Stimulated activated CD8-positive, alpha-beta memory T cell treated with anti-CD3 and anti-CD28 coated beads, Interleukin-2, amount 100 ng/mL, for 1 hour (primary cell): ENCODE measurements at places on chromosomes 3 and 15.

GRCh38 chr15:44666210-44667038 lies 3.0 kb upstream of the SPG11 start:
- DNase-seq, result no peak

- no peak for DNase-seq
These were observed 246.0 kb upstream of the CBLB start for GRCh38 chr3:106114848-106115247.

GRCh38 chr15:77029166-77030047 lies 34.5 kb downstream of the PSTPIP1 start:
- DNase-seq, result no peak

GRCh38 chr3:153210146-153210545 lies 48.1 kb downstream of the RAP2B start:
- no peak for DNase-seq

- peak; percentile 26 for DNase-seq
These were observed 324.5 kb downstream of the TBL1XR1 start for GRCh38 chr3:176872771-176873209.

- DNase-seq, result no peak
These were observed 49.9 kb downstream of the IGSF11 start for GRCh38 chr3:118984699-118985098.

DNA sequence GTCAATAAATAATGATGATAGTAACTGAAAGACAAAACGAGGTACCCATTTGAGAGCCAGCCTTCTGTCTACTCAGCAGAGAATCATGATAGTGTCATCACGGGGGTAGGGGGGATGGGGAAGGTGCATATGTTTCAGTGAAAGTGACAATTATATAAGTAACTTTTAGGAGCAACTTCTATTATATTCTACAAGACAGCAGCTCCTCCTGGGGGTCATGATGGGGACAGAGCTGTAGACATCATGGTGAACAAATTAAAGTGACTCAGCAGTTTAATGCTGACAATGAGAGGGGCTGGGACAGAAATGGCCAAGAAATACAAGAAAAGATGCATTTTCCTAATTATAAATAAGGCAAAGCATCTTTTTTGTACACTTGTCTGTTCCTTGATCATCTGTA lies 11.8 kb downstream of the CAPN3 start:
- DNase-seq, result no peak

GRCh38 chr15:96735632-96736240 lies 405.2 kb downstream of the NR2F2 start:
- no peak for DNase-seq

- DNase-seq, result no peak
These were observed 74.7 kb downstream of the CRYBG3 start for GRCh38 chr3:97896547-97896946.

DNA sequence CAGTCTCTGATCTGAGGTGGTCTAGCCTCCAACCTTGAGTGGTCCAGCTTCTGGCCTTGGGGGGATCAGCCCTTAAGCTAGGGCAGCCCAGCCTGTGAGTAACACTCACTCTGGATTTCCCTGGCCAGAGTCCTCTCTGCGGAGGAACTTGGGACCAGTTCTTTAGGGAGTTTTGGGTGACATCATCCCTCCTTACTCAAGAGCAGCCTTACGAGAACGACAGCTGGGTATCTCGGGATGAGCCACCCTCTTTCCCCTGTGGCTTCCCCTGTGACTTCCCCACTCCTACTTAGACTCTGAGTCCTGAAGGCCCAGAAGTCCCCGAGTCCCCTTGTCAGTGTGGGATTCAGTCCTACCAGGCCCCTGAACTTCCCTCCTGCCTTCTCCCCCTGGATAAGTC lies 10.2 kb upstream of the PLXND1 start:
- no peak for DNase-seq

DNA sequence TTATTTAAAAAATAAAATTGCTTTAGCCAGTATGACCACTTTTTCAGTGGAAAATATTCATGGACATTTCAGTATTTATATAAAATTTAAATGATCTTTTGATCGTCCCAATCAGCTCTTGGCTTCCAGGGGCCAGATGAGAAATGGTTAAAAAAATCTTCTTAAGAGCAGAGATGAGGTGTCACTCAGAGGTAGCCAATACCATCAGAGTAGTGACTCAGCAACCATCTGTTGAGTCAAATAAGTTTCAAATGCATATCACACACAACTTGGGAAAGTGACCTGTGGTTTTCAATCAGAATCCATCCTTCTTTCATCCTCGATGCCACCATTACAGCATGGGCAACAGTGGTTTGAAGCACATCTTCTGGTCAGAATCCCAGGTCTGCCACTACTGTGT lies 958.8 kb upstream of the NR2F2 start:
- no peak for DNase-seq

DNA sequence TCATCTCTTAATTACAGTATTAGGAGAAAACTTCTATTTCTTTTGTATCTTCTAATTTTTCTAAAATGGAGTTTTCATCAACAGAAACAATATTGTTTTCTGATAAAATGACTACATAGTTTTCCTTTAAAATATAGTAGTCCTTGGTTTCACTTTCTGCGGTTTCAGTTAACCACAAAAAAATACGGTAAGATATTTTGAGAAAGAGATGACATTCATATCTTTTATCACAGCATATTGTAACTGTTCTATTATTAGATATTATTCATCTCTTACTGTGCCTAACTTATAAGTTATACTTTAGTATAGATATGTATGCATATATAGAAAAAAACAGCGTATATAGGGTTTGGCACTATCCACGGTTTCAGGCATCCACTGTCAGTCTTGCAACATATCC lies 2.3 kb downstream of the B4GALT4 start:
- no peak for DNase-seq

GRCh38 chr15:36449084-36449661 lies 130.3 kb upstream of the CDIN1 start:
- no peak for DNase-seq

GRCh38 chr3:78926523-78926922 lies 841.3 kb downstream of the ROBO1 start:
- DNase-seq, result no peak

DNA sequence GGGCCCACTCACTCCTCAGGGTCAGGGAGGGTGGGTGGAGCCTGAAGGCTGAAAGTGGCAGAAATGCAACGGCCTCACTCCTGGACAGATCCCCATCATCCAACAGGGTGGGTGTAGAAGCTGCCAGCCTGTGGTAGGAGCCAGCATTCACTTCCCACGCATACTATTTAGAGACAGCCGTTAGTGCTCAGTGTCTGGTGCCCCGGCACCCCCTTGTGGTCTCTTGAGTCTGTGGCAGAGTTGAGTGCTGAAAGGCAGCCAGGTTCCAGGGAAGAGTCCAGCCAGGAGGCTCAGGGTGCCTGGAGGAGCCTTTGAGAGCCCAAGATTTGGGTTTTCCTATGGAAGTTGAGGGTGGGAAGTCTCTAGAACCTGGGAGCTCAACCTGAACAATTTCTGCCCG lies 2.1 kb upstream of the GNAT1 start:
- DNase-seq, result no peak

DNA sequence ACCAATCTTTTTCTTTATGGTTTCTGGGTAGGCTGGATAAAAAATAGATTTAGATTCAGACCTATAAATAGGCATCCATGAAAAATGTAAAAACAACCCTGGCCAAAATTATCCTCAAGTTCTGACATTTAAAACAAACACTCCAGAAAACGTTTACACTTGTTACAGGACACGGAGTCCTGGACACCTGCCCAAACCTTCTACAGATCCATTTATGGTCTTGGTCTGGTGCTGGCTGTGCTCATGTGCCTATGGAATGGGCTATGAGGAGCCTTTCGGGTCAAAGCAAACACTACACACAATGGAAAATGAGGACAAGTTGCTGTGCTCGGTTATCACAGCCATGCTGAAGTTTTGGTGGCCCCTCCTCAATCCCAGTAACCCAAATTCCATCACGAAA lies 108.1 kb downstream of the PDZRN3 start:
- no peak for DNase-seq

DNA sequence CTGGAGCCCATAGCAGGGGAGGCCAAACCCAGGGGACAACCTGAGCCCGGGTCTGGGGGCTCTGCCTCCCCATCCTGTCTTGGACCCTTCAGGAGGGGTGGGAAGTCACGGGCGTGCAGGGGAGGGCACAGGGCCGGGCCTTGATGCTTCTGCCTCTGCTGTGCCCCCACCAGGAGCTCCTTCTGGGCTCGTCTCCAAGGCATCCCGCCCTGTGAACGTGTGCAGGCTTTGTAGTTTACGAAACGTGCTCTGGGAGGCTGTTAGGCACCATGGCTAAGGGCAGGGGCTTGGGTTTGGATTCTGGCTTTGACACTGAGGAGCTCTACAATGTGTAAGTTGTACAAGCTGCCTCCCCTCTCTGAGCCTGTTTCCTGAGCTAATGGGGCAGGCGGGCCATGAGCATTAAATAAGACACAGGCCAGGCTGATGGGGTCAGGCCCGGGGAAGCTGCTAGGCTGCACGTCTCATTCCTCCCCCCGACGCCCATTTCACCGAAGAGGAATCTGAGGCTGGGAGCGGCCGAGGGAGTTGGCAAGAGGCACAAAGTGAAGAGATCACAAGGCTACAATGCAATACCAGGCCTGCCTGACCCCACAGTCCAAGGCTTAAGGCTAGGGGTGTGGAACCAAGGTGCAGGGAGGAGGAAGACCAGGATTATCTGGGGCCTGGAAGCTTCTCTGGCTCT lies 19.6 kb downstream of the PLXND1 start:
- no peak for DNase-seq

DNA sequence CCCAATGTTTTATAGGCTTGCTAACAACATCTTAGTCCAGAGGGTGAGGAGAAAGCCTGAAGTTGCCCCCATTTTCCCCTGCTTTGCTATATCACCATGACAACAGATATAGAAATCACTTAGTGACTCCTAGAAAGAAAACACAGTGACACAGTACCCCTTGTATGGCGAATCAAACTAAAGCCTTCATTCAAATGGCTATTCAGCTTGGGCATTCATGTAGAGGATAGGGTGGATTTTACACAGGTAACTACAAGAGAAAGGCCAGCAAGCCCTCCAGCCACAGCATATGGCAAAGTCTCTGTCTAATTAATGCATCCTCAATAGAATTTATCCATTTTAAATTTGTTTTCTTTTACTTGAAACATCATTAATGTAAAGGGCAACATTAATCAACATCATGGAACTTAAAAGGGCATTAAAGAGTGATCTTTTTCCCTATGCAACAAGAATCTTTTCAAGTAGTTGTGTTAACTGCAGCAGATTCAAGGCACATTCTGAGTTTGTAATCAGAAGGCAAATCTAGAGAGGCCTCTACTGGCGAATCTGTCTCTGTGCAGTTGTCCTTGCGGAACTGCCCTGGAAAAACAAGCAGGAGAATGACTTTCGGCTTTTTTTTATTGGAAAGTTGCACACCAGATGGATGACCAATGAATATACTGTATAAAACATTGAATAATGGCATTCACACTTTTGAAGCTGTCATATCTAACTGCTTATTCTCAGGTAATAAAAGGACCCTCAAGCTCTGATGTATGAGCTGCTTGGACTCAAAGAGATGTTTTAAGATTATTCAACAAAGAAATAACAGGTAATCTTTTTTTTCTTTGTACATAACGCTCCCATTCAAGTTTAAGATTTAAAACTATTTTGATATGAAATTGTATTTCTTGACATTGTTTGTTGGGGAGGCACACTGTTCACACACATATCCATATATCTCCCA lies 621.7 kb upstream of the AGTR1 start:
- no peak for DNase-seq

- DNase-seq, result no peak
These were observed 164.5 kb downstream of the VGLL4 start for GRCh38 chr3:11479221-11479620.

GRCh38 chr3:126149960-126150515 lies 30.3 kb downstream of the ALDH1L1 start:
- DNase-seq, result no peak

GRCh38 chr3:33419948-33420347 lies 20.3 kb downstream of the UBP1 start:
- DNase-seq, result no peak

DNA sequence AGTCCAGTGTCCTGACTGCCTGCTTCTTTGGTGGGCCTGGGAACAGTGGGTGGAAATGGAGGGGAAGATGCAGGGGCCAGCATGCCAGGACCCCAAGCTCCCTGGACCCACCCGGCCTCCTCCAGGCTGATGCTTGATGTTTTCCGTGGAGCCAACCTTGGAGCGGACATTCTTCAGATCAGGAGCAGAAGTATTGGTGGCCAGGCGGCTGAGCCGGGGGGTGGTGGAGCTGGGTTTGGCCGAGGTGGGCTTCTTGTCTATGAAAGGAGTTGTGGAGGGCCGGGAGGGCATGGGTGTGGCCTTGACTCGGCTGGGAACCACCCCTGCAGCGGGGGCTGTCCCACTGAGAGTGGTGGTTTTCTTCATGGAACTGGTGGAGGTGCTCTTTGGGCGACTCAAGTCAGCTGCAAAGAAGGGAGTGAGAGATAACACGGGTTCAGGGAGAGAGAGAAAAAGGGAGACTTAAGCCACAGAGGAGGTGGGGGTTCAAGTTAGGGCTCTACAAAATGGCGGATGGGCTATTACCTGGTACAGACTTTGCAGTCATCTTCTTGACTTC lies 67.8 kb downstream of the DHX30 start:
- no peak for DNase-seq

DNA sequence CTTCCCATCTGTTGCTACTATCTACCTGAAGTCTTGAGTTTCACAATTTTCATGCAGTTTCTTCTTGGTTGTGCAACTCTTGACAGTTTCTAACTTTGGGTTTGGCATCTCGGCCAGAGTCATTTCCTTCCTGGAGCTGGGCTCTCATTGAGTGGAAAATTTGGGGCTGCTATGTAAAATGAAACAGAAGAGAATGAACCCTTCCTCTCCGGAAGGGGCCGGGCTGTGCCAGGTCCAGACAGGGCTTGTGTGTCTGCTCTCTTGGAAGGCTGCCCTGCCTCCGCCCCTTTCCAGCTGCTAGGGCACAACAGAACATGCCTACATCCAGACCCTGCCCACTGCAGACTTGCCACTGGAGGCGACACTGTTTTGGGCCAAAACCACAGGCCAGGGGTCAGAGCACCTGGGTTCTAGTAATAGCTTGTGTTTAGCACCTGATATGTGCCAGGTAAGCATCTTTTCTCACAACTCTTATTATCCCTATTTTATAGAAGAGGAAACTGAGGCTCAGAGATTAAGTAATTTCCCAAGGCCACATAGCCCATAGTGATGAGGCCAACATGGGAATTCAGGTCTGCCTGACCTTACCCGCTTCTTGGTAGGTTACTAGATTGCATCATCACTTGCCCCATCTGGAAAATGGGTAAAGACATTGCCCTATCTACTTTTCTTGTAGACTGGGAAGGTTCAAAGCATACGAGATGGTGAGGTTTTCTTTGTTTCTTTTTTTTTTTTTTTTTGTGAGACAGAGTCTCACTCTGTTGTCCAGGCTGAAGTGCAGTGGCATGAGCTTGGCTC lies 25.0 kb downstream of the IRAK2 start:
- no peak for DNase-seq

GRCh38 chr3:21672303-21672702 lies 78.7 kb downstream of the ZNF385D start:
- DNase-seq, result no peak

GRCh38 chr3:181358562-181358961 lies 353.2 kb upstream of the SOX2 start:
- no peak for DNase-seq
